Activated naive CD8-positive, alpha-beta T cell treated with anti-CD3 and anti-CD28 coated beads, Interleukin-2, amount 10 ng/mL, durations not matched to agents 7 days and 5 days (primary cell): ENCODE measurements at places on chromosomes 1 and 21. TPM values are rescaled to one million over a fixed set of nuclear protein-coding genes. Genes with fewer than 3 reads are reported as not detected.

Gene TBX15
- total RNA-seq: not detected

DNA sequence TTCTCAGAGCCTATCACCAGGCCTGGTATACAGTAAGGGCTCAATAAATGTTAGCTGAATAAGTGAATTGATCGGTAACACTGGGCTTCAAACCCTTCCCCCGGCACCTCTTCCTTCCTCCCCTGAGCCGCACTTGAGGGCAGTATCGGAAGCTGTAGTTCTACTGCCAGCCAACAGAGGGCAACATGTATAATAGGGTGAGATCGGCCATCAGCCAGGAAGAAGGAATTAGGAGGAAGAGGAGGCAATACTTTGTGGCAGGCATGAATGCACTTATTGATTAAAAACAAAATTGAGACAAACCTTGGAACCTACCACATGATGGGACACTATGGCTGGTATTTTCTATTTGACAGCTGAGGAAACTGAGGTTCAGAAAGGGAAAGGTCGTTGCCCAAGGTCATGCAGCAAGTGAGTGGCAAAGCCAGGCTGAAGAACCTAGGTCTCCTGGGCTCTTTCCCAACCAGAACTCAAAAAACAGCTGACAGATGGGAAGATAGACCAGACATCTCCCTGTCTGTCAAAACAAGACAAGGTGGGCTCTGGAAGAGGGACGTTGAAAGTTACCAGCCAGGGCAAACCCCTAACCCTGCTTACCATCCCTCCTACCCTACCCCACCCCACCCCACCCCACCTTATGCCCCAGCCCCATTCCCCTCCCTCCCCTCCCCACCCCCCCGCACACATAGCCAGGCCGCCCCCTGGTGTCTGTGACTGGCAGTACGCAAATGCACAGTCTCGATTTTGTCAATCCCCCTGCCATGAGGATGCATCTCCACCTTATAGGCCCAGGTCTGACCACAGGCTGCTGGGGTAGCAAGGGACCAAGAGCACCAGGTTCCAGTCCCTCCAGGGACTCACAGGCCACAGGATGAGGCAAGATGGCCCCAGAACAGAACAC, 107.3 kb upstream of the RUNX3 start:
- peaks cover 48% of the 10 kb centered on the region for H3K4me1 ChIP-seq
- no peaks in the 10 kb centered on the region for H3K36me3 ChIP-seq
- H3K27me3 ChIP-seq: no peaks in the 10 kb centered on the region
- H3K4me3 ChIP-seq: peak overlapping the region; percentile 22
- H3K27ac ChIP-seq: peak overlapping the region; percentile 57
- DNase-seq: peak; percentile 78

Gene LRRC53
- total RNA-seq: not detected

Gene RABGGTB
- 86.0 TPM for total RNA-seq

DNA sequence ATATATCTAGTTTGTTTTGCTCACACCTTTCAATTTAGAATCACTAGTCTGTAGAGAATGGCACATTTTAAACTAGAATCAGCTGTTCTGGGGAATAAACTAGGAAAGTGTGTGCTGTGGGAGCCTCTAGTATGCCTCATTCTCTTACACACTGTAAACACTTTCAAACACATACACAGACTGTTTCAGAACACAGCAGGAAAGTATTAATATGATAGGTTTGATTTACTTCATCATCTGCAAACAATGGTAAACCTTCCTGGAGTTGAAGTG, 67.1 kb upstream of the ABCG1 start:
- DNase-seq: no peak
- no peak overlapping the region for H3K27ac ChIP-seq
- H3K4me3 ChIP-seq: no peak overlapping the region
- no peaks in the 10 kb centered on the region for H3K36me3 ChIP-seq
- H3K4me1 ChIP-seq: no peaks in the 10 kb centered on the region
- peaks cover 3% of the 10 kb centered on the region for H3K27me3 ChIP-seq

Gene FABP3
- total RNA-seq: 0.62 TPM

DNA sequence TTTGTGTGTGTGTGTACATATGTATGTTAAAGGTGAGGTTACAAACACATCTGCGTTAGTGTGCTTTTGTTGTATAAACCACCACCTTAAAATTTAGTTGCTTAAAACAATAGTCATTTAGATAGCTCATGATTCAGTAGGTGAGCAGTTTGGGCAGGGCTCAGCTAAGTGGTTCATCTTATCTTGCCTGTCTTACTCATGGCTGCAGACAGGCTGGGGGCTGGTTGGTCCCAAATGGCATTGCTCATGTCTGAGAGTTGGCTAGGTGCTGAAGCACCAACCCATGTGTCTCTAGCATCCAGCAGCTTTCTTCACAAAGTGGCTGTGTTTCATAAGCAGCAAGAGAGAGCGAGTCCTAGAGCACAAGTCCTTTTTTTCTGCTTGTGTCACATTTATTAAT, 91.4 kb downstream of the MACF1 start:
- H3K36me3 ChIP-seq: peaks cover 51% of the 10 kb centered on the region
- no peak overlapping the region for H3K4me3 ChIP-seq
- H3K27ac ChIP-seq: no peak overlapping the region
- no peaks in the 10 kb centered on the region for H3K4me1 ChIP-seq

- DNase-seq: no peak
- peaks cover 27% of the 10 kb centered on the region for H3K27me3 ChIP-seq
- H3K4me3 ChIP-seq: no peak overlapping the region
- peaks cover 1% of the 10 kb centered on the region for H3K36me3 ChIP-seq
- H3K27ac ChIP-seq: no peak overlapping the region
Observed at GRCh38 chr1:161723459-161724141, 2.3 kb downstream of the FCRLB start.

DNA sequence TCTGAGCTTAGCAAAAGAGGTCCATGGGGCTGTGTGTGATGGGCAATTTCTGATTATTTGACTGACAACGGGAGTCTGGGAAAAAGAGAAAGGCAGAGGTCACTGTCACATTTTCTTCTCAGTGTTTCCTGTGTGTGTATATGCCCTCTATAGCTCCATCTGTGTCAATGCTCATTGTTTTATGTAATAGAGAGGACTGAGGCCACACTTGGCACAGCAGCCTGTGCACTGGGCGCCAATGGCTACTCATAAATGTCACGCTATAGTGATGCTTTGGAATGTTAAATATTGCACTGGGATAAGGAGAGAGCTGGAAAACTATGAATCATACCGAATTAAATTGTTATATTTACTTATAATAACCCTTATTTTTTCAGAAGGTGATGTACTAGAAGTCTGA, 365.4 kb downstream of the NEGR1 start:
- DNase-seq: no peak
- H3K27me3 ChIP-seq: peaks cover 2% of the 10 kb centered on the region
- no peak overlapping the region for H3K27ac ChIP-seq

Gene WLS
- not detected for total RNA-seq

- DNase-seq: no peak
- H3K27me3 ChIP-seq: no peaks in the 10 kb centered on the region
- no peak overlapping the region for H3K4me3 ChIP-seq
- peaks cover 21% of the 10 kb centered on the region for H3K4me1 ChIP-seq
Observed at GRCh38 chr1:8629241-8630091, 188.0 kb downstream of the RERE start.

DNA sequence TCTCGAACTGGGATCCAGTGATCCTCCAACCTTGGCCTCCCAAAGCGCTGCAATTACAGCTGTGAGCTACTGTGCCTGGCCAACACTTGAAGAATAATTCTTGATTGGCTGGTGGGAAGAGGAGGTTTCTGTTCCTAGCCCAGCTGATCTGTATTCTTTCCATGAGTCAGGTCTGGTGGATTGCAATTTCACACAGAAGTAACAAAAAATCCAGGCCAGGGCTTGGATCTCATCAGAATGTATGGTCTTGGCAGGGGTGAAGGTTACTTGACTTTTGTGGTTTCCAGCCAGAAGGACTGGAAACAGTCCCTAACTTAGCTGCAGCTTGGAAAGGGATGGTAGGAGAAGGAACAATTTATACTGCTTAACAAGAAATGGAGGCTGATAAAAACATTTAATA, 5.1 kb upstream of the HP1BP3 start:
- no peak for DNase-seq
- H3K36me3 ChIP-seq: no peaks in the 10 kb centered on the region
- H3K4me1 ChIP-seq: peaks cover 9% of the 10 kb centered on the region
- H3K27ac ChIP-seq: no peak overlapping the region

- H3K27ac ChIP-seq: no peak overlapping the region
- H3K4me3 ChIP-seq: no peak overlapping the region
- no peaks in the 10 kb centered on the region for H3K36me3 ChIP-seq
- H3K4me1 ChIP-seq: peaks cover 3% of the 10 kb centered on the region
- H3K27me3 ChIP-seq: no peaks in the 10 kb centered on the region
- no peak for DNase-seq
Observed at GRCh38 chr1:42433369-42433768, 22.5 kb downstream of the ZMYND12 start.

DNA sequence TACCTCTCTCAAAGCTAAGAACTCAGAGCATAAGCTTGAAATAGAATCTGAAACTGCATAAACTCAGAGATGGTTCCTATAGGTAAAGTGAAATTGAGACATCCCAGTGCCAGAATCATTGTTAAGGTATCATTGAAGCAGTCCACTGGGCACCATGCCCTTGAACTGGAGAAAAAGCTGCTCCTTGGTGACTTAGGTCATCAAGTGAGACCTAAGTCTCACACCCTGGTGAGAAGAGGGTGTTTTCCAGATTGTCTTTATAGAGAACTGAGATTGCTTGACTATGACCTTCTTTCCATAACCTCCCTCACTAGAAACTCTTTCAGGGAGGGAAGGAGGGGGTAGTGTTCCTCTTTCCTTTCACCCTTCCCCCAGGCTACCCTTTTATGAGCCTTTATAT, 9.4 kb upstream of the ATP6V1G3 start:
- no peak overlapping the region for H3K27ac ChIP-seq

Gene IGSF3
- 0.06 TPM for total RNA-seq

GRCh38 chr1:65056866-65057265, 90.5 kb upstream of the JAK1 start:
- H3K4me3 ChIP-seq: no peak overlapping the region
- H3K4me1 ChIP-seq: peaks cover 3% of the 10 kb centered on the region
- no peaks in the 10 kb centered on the region for H3K27me3 ChIP-seq
- no peak for DNase-seq
- H3K36me3 ChIP-seq: peaks cover 13% of the 10 kb centered on the region
- no peak overlapping the region for H3K27ac ChIP-seq

Gene THEM4
- 46.6 TPM for total RNA-seq

DNA sequence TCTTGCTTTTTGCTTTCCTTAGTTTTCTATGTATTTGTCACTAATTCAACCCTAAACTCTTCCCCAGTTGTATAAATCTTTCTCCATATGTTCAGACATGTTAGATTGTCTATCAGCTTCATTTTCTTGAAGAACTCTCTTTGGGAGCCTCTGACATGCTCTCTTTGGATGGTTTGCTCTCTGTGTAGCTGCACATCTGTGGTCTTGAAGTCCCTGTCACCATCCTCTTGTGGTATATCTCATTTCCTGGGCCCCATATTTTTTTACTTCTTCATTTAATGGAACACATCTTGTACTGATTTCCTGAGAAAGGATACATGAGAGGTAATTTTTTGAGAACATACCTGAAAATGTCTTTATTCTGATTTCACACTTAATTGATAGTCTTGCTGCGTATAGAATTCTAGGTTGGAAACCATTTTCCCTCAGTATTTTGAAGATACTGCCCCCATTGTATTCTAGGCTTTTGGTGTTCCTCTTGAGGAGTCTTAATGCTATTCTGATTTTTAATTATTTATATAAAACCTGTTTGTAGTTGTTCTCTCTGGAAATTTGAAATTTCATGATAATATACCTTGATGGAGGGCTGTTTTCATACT, 72.6 kb downstream of the ST3GAL3 start:
- H3K27me3 ChIP-seq: no peaks in the 10 kb centered on the region
- H3K27ac ChIP-seq: peak overlapping the region; percentile 84
- H3K36me3 ChIP-seq: peaks cover 36% of the 10 kb centered on the region
- H3K4me1 ChIP-seq: peaks cover 27% of the 10 kb centered on the region
- peak overlapping the region; percentile 66 for H3K4me3 ChIP-seq
- no peak for DNase-seq

Gene OR10Z1
- not detected for total RNA-seq

Gene SERBP1
- total RNA-seq: 221 TPM

- H3K4me1 ChIP-seq: no peaks in the 10 kb centered on the region
- H3K4me3 ChIP-seq: no peak overlapping the region
- H3K36me3 ChIP-seq: no peaks in the 10 kb centered on the region
- no peak overlapping the region for H3K27ac ChIP-seq
Observed at GRCh38 chr1:74858136-74858535, 125.2 kb downstream of the TYW3 start.

- H3K27me3 ChIP-seq: no peaks in the 10 kb centered on the region
- H3K4me3 ChIP-seq: no peak overlapping the region
- no peak overlapping the region for H3K27ac ChIP-seq
Observed at GRCh38 chr21:39208624-39209333, 25.5 kb upstream of the PSMG1 start.

DNA sequence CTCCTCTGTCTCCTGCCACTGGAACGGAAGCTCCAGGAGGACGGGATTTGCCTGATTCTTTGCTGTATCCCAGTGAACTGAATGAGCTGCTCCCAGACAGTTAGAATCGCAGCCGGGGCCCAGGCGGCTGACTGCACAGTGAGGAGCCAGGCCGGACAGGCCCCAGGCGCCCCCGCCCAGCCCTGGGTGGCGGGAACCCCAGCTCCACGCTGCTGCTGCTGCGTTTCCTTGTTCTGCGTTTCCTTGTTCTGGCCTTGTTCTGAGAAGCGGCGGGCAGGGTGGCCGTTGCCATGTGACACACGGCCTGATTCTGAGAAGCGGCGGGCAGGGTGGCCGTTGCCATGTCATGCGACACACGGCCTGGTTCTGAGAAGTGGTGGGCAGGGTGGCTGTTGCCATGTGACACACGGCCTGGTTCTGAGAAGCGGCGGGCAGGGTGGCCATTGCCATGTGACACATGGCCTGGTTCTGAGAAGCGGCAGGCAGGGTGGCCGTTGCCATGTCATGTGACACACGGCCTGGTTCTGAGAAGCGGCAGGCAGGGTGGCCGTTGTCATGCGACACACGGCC, 56.2 kb downstream of the SLC37A1 start:
- DNase-seq: peak; percentile 14
- peaks cover 17% of the 10 kb centered on the region for H3K36me3 ChIP-seq
- peaks cover 2% of the 10 kb centered on the region for H3K4me1 ChIP-seq
- no peaks in the 10 kb centered on the region for H3K27me3 ChIP-seq

DNA sequence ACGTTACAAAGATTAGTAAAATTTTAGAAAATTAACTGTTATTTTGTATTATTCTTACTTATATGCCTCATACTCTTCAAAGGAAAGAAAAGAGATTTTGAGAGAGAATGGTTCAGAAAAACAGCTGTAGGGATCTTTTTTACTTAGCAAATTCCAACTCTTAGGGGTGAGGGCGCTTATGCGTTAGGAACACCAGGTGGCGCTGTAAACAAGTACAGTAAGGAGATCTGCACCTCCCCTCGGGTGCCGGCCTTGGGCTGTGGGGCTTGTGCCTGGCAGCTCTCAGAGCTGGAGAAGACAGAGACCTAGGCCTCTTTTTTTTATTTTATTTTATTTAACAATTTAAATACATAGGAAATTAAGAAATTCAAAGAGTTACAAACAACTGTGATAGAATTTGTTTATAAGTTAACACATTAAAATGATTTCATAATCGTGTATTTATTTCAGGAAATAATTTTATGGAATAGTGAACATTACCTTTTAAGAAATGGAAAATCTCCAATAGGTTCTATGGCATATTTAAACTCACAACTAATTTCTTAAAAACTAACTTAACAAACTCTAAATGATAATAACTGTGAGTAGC, 32.6 kb downstream of the UTP25 start:
- no peak overlapping the region for H3K4me3 ChIP-seq
- H3K36me3 ChIP-seq: no peaks in the 10 kb centered on the region
- H3K27me3 ChIP-seq: peaks cover 22% of the 10 kb centered on the region
- no peaks in the 10 kb centered on the region for H3K4me1 ChIP-seq
